ENCODE measurements at places on chromosomes 2 and 18. TPM values are rescaled to one million over a fixed set of nuclear protein-coding genes. Genes with fewer than 3 reads are reported as not detected.

GRCh38 chr2:85401844-85402243, 8.3 kb downstream of the CAPG start:
- H3K4me1 ChIP-seq = no peaks in the 10 kb centered on the region
- no peak for DNase-seq
- no peak overlapping the region for H3K27ac ChIP-seq
- no peak overlapping the region for H3K4me3 ChIP-seq
- H3K27me3 ChIP-seq = no peaks in the 10 kb centered on the region

DNA sequence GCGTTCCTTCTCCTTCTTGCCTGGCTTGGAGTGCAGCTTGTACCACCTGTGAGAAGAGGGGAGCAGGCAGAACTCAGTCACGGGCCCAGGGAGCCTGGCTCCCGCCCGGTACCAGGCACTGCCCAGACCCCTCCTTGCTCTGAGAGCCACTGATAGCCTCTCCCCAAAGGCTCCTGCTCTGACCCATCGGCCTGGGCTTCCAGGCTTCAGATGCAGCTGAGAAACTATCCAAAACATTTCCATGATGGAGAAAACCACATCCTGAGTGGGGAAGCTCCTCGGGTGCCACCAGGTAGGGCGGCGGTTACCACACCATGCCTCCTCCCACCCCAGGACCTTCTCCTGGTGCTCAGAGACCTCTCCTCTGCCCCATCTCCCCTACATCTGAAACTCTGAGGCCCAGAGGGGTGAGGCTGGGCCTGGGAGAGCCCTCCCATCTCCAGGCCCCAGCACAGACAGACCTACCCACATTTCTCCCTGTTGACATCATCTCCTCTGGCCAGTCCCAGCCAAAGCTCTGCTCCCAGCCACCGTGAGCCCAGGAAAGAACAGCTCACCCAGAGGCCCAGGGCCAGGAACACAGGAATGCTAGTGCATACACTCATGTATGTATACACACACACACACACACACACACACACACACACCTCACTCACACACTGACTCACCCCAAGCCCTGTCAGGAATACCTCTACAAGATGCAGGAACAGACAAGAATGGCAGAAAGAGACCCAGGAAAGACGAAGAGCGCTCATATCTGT, 17.9 kb upstream of the SFXN5 start:
- H3K27ac ChIP-seq = peak overlapping the region; percentile 92
- H3K4me1 ChIP-seq = peaks cover 83% of the 10 kb centered on the region
- DNase-seq = peak; percentile 98
- H3K36me3 ChIP-seq = peaks cover 23% of the 10 kb centered on the region
- no peaks in the 10 kb centered on the region for H3K27me3 ChIP-seq
- H3K4me3 ChIP-seq = peak overlapping the region; percentile 60

DNA sequence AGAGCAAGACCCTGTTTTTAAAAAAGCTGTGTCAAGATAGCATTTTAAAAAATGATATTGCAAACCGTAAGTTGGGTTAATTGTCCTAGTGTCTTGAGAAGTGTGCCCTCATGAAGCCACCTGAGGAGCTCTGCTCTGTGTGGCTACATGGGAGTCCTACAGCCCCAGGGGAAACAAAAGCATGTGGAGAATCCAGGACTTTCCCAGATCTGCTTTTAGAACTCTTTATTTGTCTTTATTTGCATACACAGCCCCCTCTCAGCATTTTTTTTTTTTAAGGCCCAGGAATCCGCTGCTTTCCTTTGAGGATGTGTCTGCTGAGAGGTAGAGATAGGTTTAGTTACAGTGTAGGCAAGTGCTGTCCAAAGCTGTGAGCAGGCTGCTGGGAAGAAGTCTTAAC, 219.2 kb downstream of the FHOD3 start:
- no peak for DNase-seq
- H3K4me3 ChIP-seq = no peak overlapping the region
- H3K27ac ChIP-seq = no peak overlapping the region
- no peaks in the 10 kb centered on the region for H3K4me1 ChIP-seq

- H3K4me3 ChIP-seq = no peak overlapping the region
- H3K27ac ChIP-seq = no peak overlapping the region
- no peak for DNase-seq
Measured at GRCh38 chr2:232103140-232103737, 141.7 kb downstream of the DIS3L2 start.

GRCh38 chr2:73202156-73203054, at the start of gene NOTO:
Gene NOTO (plus strand): TSS chr2:73202574. CDS start chr2:73202667, 93 bp downstream.
- no peak within 1 kb of the TSS for H3K27ac ChIP-seq
- H3K27me3 ChIP-seq = peaks cover 19% of the 10 kb centered on the region
- H3K4me3 ChIP-seq = peak within 1 kb of the TSS; percentile 38

GRCh38 chr2:59032499-59032898, 791.4 kb upstream of the FANCL start:
- H3K27ac ChIP-seq = no peak overlapping the region
- H3K4me3 ChIP-seq = no peak overlapping the region
- H3K36me3 ChIP-seq = no peaks in the 10 kb centered on the region

DNA sequence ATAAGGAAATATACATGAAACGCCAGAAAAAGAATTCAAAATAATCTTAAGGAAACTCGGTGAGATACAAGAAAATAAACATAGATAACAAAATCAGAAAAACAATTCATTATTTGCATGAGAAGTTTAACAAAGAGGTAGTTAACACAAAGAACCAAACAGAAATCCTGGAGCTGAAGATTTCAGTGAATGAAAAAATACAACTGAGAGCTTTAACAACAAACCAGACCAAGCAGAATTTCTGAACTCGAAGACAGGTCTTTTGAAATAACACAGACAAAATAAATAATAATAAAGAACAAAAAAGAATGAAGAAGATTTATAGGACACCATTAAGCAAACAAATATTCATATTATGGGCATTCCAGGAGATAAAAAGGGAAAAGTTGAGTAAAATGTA, 204.7 kb downstream of the ATAD2B start:
- DNase-seq = no peak
- no peak overlapping the region for H3K27ac ChIP-seq
- no peaks in the 10 kb centered on the region for H3K27me3 ChIP-seq
- H3K4me3 ChIP-seq = no peak overlapping the region
- H3K4me1 ChIP-seq = no peaks in the 10 kb centered on the region
- H3K36me3 ChIP-seq = peaks cover 8% of the 10 kb centered on the region

- H3K4me3 ChIP-seq = no peak overlapping the region
- H3K27me3 ChIP-seq = no peaks in the 10 kb centered on the region
- H3K27ac ChIP-seq = no peak overlapping the region
- H3K4me1 ChIP-seq = no peaks in the 10 kb centered on the region
- no peak for DNase-seq
- no peaks in the 10 kb centered on the region for H3K36me3 ChIP-seq
Measured at GRCh38 chr2:46082531-46083485, 214.4 kb upstream of the EPAS1 start.

- H3K27ac ChIP-seq = no peak overlapping the region
- H3K4me3 ChIP-seq = no peak overlapping the region
- DNase-seq = no peak
- no peaks in the 10 kb centered on the region for H3K27me3 ChIP-seq
Measured at GRCh38 chr2:207873794-207874193, 104.1 kb upstream of the FZD5 start.

- H3K4me1 ChIP-seq = no peaks in the 10 kb centered on the region
- H3K27ac ChIP-seq = no peak overlapping the region
- no peak for DNase-seq
- no peaks in the 10 kb centered on the region for H3K27me3 ChIP-seq
- no peaks in the 10 kb centered on the region for H3K36me3 ChIP-seq
- no peak overlapping the region for H3K4me3 ChIP-seq
Measured at GRCh38 chr2:31083234-31083993, 54.8 kb downstream of the GALNT14 start.

GRCh38 chr2:9764153-9764778, 79.0 kb upstream of the TAF1B start:
- H3K4me1 ChIP-seq = no peaks in the 10 kb centered on the region
- no peak overlapping the region for H3K4me3 ChIP-seq
- no peak for DNase-seq
- H3K27me3 ChIP-seq = no peaks in the 10 kb centered on the region

- no peaks in the 10 kb centered on the region for H3K36me3 ChIP-seq
- no peaks in the 10 kb centered on the region for H3K27me3 ChIP-seq
- peaks cover 6% of the 10 kb centered on the region for H3K4me1 ChIP-seq
- peak within 1 kb of the TSS; percentile 27 for H3K4me3 ChIP-seq
- no peak for DNase-seq
Measured at GRCh38 chr2:157257312-157258252, at the start of gene GALNT5. Gene GALNT5 (plus strand): TSS chr2:157257705. CDS start chr2:157258083, 378 bp downstream.

DNA sequence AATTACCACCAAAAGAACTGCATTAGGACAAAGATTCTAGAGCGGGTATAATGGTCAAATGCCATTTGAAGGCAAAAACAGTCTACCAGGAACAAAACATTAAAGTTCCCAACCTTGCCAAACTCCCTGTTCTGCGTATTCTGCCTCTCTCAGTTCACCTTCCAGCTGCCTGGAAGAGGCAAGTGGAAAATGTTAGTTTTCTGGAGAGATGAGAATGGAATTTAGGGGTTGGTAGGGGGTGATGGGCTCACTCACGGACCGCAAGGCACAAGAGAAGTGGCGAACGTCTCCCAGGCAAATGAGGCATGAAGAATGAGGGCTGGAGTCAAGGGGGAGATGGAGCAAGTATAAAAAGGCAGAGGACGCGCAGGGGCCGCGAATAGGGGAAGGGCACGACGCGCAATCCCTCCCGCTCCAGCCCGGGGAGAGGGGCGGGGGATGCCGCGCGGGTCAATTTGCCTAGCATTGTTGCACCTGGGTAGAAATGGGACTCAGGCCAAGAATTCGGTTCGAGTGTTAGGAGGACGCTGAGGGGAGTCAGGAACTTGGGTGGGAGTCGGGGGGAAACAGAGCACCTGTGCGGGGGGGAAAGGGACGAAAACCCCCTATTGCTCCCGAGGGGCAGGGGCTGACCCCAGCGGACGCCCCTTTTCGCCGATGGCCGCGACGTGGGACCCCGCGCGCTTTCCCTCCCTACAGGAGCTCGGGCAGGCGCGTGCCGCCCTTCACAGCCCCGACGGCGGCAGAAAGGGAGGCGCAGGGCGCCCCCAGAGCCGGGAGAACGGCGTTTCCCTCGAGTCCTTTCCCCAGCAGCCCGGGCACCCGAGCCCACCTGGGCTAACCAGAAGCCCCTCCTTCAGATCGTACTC, 573 bp downstream of the PAIP2B start:
- H3K27ac ChIP-seq = peak overlapping the region; percentile 43

GRCh38 chr18:3100498-3101132, 87.7 kb upstream of the LPIN2 start:
- DNase-seq = no peak
- H3K36me3 ChIP-seq = peaks cover 9% of the 10 kb centered on the region
- H3K27ac ChIP-seq = no peak overlapping the region
- no peaks in the 10 kb centered on the region for H3K27me3 ChIP-seq

DNA sequence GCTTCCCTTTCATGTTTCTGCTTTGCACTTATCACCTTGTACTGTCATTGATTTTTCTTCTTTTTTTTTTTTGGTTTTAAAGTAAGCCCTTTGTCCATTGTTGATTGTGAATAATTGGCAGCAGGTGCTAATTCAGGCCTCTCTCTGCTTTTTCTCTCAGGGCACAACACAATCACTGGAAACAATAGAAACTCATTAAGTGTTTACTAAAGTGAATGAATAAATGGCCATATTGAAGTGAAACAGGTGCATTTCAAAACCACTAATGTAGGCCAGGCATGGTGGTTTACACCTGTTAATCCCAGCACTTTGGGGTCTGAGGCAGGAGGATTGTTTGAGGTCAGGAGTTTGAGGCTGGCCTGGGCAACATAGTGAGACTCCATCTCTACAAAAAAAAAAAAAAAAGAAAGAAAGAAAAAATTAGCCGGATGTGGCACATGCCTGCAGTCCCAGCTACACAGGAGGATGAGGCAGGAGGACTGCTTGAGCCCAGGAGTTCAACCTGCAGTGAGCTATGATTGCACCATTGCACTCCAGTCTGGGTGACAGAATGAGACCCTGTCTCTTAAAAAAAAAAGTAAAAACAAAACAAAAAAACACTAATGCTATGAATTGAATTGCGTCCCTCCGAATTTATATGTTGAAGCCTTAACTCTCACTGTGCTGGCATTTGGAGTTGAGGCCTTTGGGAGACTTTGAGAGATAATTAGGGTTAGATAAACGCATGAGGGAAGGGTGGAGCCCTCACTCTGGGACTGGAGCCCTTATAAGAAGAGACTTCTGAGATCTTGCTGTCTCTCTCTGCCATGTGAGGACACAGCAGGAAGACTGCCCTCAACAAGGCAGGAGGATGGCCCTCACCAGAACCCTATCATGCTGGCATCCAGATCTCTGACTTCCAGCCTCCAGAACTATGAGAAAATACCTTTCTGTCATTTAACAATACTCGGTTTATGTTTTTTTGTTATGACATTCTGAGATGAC, 19.9 kb downstream of the SLC38A11 start:
- H3K4me1 ChIP-seq = no peaks in the 10 kb centered on the region
- no peak for DNase-seq
- no peak overlapping the region for H3K4me3 ChIP-seq
- no peaks in the 10 kb centered on the region for H3K27me3 ChIP-seq

GRCh38 chr18:30186245-30186644, 856.3 kb downstream of the DSC3 start:
- no peak overlapping the region for H3K27ac ChIP-seq
- DNase-seq = no peak
- no peaks in the 10 kb centered on the region for H3K4me1 ChIP-seq
- no peaks in the 10 kb centered on the region for H3K36me3 ChIP-seq
- no peak overlapping the region for H3K4me3 ChIP-seq

GRCh38 chr2:178101321-178102079, 10.7 kb upstream of the RBM45 start:
- H3K4me3 ChIP-seq = no peak overlapping the region
- no peaks in the 10 kb centered on the region for H3K27me3 ChIP-seq
- DNase-seq = no peak
- H3K36me3 ChIP-seq = no peaks in the 10 kb centered on the region
- no peak overlapping the region for H3K27ac ChIP-seq

DNA sequence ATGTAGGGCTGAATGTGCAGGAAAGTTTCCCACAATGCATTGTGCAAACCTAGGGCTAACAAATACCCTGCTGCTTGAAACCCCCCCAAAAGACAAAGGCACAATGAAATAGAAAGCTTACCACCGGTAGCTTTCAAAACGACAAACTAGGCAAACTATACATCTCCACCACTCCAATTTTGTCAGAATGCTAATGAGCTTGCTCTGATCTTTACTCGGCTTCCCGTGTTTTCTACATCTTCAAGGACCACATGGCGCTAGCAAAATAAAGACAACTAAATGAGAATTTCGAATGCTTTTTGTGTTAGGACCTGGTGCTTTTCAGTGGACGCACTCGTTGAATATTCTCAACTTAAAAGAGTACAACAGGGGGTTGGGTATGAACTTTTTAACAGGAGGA, 37.2 kb upstream of the OTX1 start:
- H3K27me3 ChIP-seq = no peaks in the 10 kb centered on the region
- no peaks in the 10 kb centered on the region for H3K4me1 ChIP-seq
- H3K4me3 ChIP-seq = no peak overlapping the region
- H3K36me3 ChIP-seq = no peaks in the 10 kb centered on the region

- no peaks in the 10 kb centered on the region for H3K27me3 ChIP-seq
- H3K4me1 ChIP-seq = peaks cover 11% of the 10 kb centered on the region
- no peaks in the 10 kb centered on the region for H3K36me3 ChIP-seq
- H3K27ac ChIP-seq = no peak overlapping the region
- no peak overlapping the region for H3K4me3 ChIP-seq
- DNase-seq = no peak
Measured at GRCh38 chr2:96957244-96957643, 29.1 kb downstream of the FAM178B start.

The MYO5B gene
- 0.21 TPM for total RNA-seq

The SCN2A gene
- 0.53 TPM for total RNA-seq

The MERTK gene
- total RNA-seq = 11.1 TPM

The MYO7B gene
- 1.3 TPM for total RNA-seq

The ALPI gene
- not detected for total RNA-seq

The CAMKMT gene
- total RNA-seq = 5.1 TPM

The SLC9A4 gene
- total RNA-seq = not detected

The GKN1 gene
- 1.9 TPM for total RNA-seq
